Activated T-cell treated with anti-CD3 and anti-CD28 coated beads, Interleukin-2, amount 50 U/mL, for 72 hours (primary cell): ENCODE measurements at places on chromosomes 1 and 21.

- no peak for DNase-seq
- no peak overlapping the region for H3K27ac ChIP-seq
- H3K36me3 ChIP-seq, result no peaks in the 10 kb centered on the region
- H3K4me1 ChIP-seq, result no peaks in the 10 kb centered on the region
Observed at GRCh38 chr1:240341365-240342250, 249.9 kb downstream of the FMN2 start.

DNA sequence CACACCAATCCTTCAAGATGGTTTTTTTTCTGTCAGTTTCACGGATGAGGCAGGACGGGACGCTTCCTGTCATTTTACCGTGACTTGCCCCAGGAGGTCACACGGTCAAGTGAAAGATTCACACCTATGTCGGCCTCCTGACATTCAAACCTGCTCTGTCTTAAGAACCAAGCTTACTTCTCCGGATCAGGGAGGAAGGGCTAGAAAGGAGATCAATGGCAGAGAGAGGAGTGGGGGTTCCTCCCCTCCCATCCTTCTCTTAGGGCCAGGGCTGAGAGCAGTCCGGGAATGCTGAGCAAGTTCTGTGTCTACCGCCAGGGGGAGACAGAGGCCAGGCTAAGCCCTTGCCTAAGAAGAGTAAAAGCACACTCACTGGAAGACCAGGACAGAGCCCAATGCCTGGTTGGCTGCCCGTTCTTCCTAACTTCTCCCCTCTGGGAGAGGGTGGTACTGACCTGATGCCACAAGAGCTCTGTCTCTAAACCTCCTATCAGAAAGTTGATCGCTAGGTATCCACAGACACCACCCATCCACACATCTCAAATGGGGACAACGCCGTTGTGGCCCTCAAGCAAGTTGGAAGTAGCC lies 1.1 kb upstream of the PPM1J start:
- peaks cover 53% of the 10 kb centered on the region for H3K27me3 ChIP-seq
- H3K4me1 ChIP-seq, result peaks cover 27% of the 10 kb centered on the region
- peak; percentile 80 for DNase-seq

DNA sequence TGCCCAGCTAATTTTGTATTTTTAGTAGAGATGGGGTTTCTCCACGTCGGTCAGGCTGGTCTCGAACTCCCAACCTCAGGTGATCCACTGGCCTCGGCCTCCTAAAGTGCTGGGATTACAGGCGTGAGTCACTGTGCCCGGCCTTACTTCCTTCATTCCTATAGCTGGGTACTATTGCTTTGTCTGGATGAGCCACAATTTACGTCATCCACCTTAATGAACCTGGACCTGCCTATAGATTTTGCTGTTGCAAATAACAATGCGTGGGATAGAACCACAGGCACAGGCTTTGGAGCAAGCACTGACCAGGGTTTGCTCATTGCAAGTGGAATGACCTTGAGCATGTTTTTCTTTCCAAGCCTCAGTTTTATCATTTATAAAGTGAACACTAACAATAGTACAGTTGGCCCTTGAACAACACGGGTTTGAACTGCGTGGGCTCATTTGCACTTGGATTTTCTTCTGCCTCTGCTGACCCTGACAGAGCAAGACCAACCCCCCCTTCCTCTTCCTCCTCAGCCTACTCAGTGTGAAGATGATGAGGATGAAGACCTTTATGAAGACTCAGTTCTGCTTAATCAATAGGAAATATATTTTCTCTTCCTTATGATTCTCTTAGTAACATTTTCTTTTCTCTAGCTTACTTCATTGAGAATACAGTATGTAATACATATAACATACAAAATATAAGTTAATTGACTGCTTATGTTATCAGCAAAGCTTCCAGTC lies 33.3 kb upstream of the BECN2 start:
- no peak for DNase-seq
- no peak overlapping the region for H3K4me3 ChIP-seq
- H3K27ac ChIP-seq, result no peak overlapping the region
- no peaks in the 10 kb centered on the region for H3K27me3 ChIP-seq

DNA sequence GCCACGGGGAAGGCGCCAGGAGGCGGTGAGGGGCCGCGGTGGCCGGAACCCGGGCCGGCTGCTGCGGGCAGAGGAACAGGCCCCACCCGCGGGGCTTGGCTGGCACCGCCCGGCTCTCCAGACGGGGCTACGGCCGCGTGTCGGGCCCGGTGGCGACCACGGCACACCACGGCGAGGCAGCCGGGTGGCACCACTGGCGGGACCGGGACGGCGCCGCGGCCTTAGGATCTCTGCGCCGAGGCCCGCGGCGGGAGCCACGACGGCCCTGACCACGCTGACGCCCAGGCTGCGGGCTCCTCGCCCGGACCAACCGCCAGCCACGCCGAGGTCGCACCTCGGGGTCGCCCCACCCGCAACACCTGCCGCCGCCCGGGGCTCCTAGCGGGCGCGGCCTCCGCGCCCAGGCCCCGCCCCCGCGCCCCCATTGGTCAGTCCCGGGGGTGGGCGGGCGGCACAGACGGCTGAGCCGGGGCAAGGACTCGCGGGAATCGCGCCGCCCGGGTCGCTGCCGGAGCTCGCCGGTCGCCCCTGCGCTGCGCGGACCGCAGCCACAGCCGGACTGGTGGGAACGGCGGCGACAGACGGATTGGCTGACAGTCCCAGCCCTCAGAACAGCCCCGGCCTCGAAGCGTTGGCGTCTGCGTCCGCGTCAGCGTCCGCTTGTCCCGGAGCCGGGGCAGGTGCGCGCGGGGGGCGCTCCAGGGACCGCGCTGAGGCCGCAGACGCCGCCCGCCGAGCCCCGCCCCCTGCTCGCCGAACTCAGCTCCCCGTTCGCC lies at the start of gene BMP8A:
TSS of gene BMP8A (plus strand) at position 491 of the 776 bp plus-strand sequence. CDS start 356 bp downstream, outside the sequence.
- H3K4me1 ChIP-seq, result peaks cover 7% of the 10 kb centered on the region
- peaks cover 35% of the 10 kb centered on the region for H3K27me3 ChIP-seq
- H3K27ac ChIP-seq, result peak within 1 kb of the TSS; percentile 41
- no peaks in the 10 kb centered on the region for H3K36me3 ChIP-seq
- peak within 1 kb of the TSS; percentile 70 for H3K4me3 ChIP-seq

DNA sequence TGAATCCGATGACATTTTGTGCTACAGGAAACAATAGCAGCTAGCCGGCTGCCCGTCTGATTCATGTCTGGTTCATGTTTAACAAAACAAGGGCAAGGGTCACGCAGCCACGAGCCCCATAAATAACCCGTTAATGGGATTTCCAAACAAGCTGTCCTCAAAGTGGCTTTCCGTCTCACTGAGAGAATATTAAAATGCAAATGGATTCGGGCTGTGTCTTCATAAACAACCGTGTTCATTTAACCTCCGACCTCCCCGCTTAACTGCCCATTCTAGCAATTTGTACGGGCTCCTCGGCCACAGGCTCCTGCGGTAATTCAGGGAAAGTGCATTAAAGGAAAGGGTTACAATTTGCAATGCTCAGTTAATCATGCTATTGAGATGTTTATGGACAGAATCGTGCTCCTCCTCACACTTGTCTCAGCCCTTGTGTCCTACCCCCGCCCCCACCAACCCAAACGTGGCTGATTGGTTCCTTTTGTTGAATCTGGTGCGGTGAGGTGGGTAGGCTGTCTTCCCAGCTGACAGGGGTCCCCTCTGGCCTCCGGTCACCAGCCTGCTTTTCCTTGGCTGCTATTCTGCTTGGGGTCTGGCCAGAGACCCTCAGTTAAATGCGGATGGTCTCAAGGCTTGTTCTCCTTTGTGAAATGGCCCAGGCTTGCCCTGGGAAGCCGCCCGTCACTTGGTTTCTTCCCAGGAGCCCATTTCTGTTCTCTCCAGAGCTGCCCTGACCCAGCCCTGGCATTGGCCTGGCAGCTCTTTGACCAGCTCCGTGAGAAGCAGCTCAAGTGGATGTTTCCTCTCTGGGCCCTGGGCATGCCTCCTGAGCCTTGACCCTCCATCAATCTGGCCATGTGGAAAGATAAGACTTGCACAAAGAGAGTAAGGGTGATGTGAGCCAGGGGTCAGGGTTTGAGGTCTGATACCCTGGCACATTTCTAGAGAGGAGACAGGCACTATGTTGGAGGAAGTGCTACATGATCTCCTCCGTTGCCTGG lies 200.7 kb upstream of the POU3F1 start:
- peaks cover 34% of the 10 kb centered on the region for H3K27me3 ChIP-seq
- H3K4me1 ChIP-seq, result no peaks in the 10 kb centered on the region
- no peak for DNase-seq
- no peak overlapping the region for H3K4me3 ChIP-seq
- H3K27ac ChIP-seq, result no peak overlapping the region

DNA sequence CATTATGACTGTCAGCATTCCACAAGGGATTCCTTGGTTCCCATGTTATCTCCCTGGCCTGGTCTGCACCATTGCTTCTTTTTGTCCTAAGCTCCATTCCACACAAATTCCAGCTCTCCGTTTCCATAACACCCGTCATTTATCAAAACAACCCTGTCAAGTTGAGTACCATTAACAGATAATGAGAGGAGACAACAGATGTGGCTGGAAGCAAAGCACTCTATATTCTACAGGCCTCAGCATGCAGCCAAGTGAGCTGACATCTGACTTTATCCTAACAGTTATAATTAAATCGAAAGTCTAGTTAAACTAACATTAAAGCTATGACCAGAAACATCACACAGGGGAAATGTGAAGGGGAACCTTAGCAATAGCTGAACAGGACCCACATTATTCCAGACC lies 110.4 kb downstream of the RERE start:
- peaks cover 24% of the 10 kb centered on the region for H3K27me3 ChIP-seq
- no peak overlapping the region for H3K27ac ChIP-seq
- H3K36me3 ChIP-seq, result peaks cover 7% of the 10 kb centered on the region
- no peak overlapping the region for H3K4me3 ChIP-seq
- no peak for DNase-seq
